Thyroid gland (tissue), 4 donors: ENCODE measurements at places on chromosomes 6 and 20. TPM values are rescaled to one million over a fixed set of nuclear protein-coding genes. Genes with fewer than 3 reads are reported as not detected.
A peak's percentile ranks its signal among the peaks of the same experiment; 100 is the strongest.

DNA sequence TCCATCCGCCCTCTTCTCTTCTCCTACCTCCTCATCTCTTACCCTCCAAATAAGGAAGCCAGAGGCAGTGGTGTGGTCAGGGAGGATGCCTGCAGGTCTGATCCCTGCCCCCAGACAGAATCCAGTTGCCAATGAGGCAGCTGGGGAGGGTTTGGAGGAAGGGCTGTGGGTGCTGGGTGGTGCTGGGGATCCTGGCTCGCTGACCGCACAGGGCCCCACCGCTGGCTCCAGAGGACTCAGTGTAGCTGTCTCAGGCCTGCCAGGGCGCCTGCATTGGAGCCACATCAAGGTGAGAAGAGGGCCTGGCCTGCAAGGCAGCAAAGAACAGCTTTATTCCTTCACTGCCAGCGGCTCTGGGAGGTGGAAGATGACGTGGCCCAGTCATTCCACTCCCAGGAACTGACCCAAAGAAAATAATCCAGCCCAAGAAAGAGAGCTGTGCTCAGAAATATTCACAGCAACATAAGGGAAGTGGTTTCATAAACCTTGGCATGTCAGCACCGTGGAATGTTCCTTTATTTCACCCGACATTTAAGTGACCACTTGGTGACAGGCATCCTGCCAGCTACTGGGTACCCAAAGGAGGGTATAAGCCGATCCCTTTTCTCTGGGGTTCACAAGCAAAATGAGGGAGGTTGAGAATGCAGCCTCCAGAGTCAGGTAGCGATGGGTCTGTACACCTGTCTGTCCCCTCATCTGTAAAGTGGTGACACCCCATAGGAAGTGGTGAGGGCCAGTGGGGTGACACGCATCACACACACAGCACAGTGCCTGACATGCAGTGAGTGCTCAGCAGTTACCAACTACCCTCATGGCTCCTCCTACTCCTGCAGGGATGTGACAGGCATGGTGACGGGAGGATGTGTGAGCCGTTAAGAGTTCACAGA, 125.1 kb downstream of the SNX5 start:
- H3K36me3 ChIP-seq = no peaks in the 10 kb centered on the region
- no peaks in the 10 kb centered on the region for H3K27me3 ChIP-seq
- peak overlapping the region; percentile 74 for H3K27ac ChIP-seq
- H3K4me1 ChIP-seq = peaks cover 34% of the 10 kb centered on the region
- DNase-seq = peak; percentile 53

- peaks cover 20% of the 10 kb centered on the region for H3K4me1 ChIP-seq
- H3K27me3 ChIP-seq = no peaks in the 10 kb centered on the region
- H3K4me3 ChIP-seq = no peak overlapping the region
- H3K27ac ChIP-seq = no peak overlapping the region
- peaks cover 40% of the 10 kb centered on the region for H3K36me3 ChIP-seq
- peak; percentile 44 for DNase-seq
Measured at GRCh38 chr20:62900692-62901584, 25.4 kb downstream of the DIDO1 start.

DNA sequence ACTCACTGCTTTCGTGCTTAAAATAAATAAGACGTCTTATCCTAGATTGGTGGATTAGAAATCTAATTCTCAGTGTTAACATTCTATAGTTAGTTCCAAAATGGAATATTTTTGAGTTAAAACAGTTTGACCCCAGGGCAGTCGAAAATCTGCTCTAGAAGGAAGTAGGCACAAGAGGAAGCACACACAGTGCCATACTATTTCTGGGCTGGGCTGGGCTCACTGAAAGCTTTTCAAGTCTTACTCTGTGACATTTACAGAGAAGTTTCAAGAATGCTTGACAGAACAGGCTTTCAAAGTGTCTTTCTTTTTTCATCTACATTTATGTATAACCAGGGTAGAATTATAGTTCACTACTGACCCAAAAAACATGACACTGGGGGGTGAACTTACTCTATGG, 209.8 kb downstream of the SOD2 start:
- no peak for DNase-seq
- H3K4me1 ChIP-seq = no peaks in the 10 kb centered on the region
- H3K27ac ChIP-seq = no peak overlapping the region
- H3K27me3 ChIP-seq = no peaks in the 10 kb centered on the region

GRCh38 chr6:129749749-129750120, 39.8 kb upstream of the ARHGAP18 start:
- no peaks in the 10 kb centered on the region for H3K4me1 ChIP-seq
- no peak overlapping the region for H3K4me3 ChIP-seq
- H3K27me3 ChIP-seq = no peaks in the 10 kb centered on the region
- H3K36me3 ChIP-seq = no peaks in the 10 kb centered on the region
- peak overlapping the region; percentile 14 for H3K27ac ChIP-seq

Gene SDC4
- total RNA-seq = 101 TPM

Gene CALHM5
- 1.3 TPM for total RNA-seq

Gene NOX3
- not detected for total RNA-seq

Gene EFCAB8
- 2.3 TPM for total RNA-seq
